Stimulated activated CD4-positive, alpha-beta T cell treated with anti-CD3 and anti-CD28 coated beads, Interleukin-15, amount 100 ng/mL, for 1 hour (primary cell): ENCODE measurements at places on chromosomes 12 and 14.

- no peak for DNase-seq
Measured at GRCh38 chr12:29283969-29284700, 96.8 kb downstream of the ERGIC2 start.

GRCh38 chr12:54723379-54724256 lies 75.5 kb upstream of the DCD start:
- no peak for DNase-seq

DNA sequence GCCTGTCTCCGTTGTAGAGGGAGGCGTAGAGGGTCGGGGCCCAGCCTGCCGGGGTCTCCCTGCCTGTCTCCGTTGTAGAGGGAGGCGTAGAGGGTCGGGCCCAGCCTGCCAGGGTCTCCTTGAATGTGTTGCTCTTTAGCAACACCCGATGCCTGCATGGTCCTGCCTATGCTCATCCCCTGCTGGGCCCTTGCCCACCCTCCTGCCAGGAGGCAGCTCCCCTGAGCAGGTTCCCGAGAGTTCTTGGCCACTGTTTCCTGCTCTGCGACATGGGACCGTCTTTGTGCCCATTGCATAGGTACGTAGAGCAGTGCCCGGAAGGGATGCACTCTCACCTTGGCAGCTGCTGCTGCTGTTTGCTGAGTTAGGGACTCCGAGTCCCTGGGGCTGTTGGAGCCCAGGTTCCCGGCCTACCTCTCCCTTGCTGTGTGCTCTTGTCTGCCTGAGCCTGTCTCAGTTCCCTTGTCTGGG lies 3.3 kb downstream of the KIF26A start:
- no peak for DNase-seq

- DNase-seq = no peak
Measured at GRCh38 chr12:54032086-54032619, 697 bp upstream of the HOXC5 start.

- DNase-seq = no peak
Measured at GRCh38 chr14:74301594-74302151, 1.1 kb downstream of the ABCD4 start.
